CD8-positive, alpha-beta T cell (primary cell): ENCODE measurements at places on chromosomes 12 and 14. TPM values are rescaled to one million over a fixed set of nuclear protein-coding genes. Genes with fewer than 3 reads are reported as not detected.

Gene COX6A1
- 124 TPM for total RNA-seq

Gene SUSD6
- total RNA-seq: 92.2 TPM

DNA sequence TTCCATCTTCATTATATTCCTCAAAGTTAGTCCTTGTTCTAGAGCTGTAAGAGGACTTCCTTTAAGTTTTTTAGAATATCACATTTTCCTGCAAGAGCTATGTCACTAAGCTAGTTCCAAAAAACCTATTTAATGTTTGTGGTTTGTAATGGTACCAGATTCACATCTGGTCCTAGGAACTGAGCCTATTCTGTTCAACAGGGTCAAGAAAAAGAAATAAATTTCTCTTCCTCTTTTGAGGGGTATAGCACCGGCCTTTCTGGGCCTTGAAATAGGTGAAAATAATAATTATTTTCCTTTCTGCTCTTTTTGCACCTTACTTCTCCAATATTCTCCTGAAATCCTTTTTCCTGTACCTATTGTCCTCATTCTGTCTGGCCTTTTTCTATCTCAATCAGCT, 3.6 kb upstream of the STXBP6 start:
- no peak for DNase-seq

DNA sequence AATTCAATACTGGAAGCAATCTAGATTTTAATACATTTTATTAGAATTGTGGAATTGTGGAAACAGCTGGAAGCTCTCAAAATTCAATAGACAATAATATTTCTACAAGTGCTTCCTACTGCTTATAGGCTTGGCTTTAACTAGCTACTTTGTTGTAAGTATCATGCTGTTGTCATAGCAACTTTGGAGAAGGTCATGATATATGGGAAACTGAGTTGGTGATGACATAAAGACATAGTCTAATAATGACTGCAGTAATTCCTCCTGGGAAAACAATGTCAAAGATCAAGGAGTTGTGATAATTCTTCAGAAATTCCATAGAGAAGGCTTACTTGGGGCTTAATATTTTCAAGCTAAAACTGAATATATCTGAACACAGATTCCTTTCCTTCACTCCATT, 266.6 kb downstream of the KIF21A start:
- DNase-seq: no peak

Gene FSCB
- total RNA-seq: not detected

Gene NEUROD4
- not detected for total RNA-seq

GRCh38 chr12:29287622-29288021, 93.3 kb downstream of the ERGIC2 start:
- no peak for DNase-seq

Gene DIO3
- total RNA-seq: not detected

Gene GPX2
- not detected for total RNA-seq

DNA sequence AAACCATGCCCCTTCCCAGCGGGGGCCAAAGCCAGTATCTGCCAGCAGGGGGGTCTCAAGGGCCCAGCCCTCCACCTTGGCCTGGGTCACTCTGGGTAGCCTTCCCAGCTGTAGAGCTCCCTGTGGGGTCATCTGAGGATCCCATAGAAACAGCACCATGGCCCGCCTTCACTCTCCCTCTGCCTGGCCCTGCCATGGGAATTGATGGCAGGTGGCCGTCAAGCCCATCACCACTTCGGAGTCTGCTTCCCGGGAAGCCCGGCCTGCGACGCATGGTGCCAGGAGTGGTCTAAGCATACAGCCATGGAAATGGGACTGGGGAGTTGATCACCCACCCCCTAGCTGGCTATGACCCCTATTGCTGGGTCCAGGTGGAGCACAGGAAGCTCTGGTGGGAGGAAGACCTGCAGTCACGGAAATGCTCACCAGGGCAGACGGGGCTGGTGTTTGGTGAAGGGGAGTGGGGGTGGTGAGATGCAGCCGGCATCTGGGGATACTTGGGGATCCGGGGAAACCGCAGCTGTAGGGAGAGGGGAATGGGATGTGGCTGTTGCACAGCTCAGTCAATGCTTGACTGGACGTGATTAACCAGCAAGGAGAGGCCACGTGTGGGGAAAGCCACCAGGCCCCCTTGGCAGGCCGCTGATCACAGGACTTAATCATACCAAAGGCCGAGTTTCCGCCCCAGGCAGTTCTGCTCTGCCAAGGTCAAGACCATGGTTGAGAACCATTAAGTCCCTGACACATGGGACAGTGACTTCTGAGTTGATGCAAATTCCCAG, 52.2 kb upstream of the DIO3 start:
- DNase-seq: no peak

DNA sequence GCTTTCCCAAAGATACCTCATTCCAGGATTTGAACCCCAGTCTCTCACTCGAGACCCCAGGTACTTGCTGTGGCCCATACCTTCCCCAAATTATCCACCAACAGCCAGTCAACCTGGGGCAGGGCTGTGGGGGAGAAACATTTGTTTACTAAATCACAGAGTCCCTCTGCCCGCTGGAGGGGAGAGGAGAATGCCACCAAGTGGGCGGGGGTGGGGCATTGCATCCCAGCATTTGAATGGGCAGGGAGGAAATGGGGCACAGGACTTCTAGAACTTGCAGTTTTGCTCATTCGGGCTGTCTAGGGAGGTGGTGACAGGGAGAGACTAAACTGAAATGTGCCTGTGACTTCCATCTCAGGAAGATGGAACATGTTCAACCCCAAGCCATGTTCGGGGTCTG, 10.9 kb upstream of the SERPINA9 start:
- DNase-seq: no peak

Gene KLRC4
- total RNA-seq: 14.3 TPM

GRCh38 chr12:15206338-15206737, 14.9 kb downstream of the RERG start:
- no peak for DNase-seq

DNA sequence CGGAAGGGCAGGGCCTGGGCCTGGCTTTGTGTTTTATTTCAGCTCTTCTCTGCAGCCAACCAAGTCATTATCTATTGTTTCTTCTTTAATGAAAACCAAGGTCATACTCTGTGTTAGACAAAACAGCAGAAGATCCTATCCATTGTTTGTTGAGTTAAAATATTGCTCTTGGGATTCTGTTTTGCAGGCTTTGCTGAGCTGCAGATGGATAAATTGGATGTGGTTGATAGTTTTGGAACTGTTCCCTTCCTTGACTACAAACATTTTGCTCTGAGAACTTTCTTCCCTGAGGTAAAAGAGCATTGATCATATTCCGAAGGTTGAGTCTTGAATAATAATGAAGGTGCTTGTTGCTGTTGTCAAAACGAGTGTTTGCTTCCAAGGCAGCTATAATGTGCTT, 106.6 kb downstream of the PLXNC1 start:
- DNase-seq: no peak

DNA sequence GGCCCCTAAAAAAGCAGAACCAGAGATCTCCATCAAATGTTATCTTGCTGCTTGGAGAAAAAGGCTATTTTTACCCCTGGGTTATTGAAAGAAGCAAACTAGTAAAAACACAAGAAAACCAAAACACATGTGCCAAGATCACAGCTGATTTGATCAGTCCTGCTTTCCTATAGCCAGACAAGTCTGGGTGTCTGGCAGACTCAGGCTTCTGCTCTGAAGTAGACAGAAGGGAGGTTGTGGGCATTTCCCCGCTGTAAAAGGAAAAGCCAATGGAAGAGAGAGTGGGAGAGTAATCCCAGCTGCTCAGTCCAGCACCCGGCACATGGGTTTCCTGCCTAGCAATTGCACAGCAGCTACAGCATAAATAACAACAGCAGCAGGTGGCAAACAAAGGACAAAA, 177.9 kb downstream of the PHLDA1 start:
- no peak for DNase-seq

Gene CCDC197
- total RNA-seq: not detected

Gene RFX4
- not detected for total RNA-seq

- DNase-seq: no peak
Observed at GRCh38 chr14:105577314-105577861, 51.0 kb downstream of the TMEM121 start.

DNA sequence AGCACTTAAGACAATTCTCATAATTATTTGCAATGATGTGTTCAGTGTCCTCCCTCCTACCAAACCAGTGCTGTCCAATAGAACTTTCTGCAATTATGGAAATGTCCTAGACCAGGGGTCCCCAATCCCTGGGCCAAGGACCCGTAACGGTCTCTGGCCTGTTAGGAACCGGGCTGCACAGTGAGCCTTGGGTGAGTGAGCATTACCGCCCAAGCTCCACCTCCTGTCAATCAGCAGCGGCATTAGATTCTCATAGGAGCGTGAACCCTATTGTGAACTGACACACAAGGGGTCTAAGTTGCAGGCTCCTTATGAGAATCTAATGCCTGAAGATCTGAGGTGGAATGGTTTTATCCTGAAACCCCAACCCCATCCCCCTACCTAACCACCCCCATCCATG, 3.9 kb downstream of the SVOP start:
- DNase-seq: no peak

DNA sequence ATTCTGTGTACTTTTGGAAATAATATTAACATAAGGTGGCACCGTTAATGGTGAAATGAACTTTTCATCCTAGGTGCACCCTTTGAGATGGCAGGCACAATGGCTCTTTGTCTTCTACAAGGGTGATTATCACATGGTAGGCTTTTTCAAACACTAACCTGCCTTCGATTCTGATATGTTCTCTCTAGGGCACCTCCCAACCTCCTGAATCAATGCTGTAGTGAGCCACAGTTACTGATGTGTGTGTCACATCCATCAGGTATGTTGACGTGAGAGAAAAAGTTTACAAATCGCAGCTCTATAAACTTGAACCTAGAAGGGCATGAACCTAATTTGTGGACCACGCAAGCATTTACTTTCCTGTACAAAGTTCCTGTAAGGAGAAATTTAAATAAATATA, 25.4 kb downstream of the PDE3A start:
- no peak for DNase-seq

DNA sequence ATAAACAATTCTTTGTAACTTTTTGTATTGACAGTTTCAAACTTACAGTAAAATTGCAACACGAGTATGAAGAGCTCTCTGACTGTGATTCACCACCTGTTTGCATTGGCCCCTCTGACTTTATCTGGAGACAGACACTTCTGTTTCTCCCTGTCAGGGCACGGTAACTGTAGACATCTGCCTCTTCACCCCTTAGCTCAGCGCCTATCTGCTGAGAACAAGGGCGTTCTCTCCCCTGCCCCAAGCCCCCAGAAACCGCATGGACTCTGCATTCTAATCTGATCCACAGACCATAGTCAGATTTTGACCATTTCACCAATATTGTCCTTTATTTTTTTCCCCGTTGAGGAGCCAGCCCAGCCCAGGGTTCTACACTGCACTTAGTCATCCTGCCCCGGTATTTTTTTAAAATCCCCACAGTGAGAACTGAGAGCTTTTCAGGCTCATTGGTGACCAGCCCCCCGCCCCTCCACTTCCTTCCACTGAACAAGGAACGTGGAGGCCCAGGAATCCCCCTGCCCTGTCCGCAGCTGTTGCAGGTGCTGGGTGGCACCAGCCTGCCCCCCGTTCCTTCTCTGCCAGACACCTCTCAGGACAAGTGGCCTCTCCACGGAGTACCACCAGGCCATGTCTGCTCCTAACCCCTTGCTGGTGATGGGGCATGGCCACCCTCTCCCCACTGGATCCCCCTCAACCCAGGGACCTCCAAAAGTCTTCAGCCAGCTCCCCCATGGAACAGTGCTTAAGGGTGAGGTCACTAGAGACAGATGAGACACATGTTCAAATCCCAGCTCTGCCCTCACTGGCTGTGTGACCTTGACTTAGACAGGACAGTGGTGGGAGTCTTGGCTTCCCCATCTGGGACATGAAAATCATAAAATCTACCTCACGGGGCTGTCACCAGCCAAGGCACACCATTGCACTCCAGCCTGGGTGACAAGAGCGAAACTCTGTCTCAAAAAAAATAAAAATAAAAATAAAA, 11.2 kb downstream of the RHOF start:
- DNase-seq: no peak

Gene IKZF4
- 2.2 TPM for total RNA-seq

DNA sequence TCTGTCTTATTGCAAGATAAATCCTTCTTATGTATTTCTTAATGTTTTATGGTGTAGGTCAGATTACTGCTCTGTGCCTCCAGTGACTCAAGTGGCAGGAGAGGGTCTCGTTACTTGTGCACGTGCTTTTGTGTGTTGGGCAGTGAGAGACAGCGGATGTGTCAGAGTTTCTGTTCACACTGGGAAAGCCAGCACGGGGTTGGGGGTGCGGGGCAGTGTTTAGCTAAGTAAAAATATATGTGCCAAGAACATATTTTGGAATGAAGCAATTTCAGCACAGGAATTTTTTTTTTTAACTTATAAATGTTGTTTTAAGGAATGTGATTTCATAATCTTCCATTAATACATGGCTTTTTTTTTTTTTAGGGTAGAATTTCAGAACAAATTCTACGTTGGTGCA, 4.5 kb upstream of the DNAH10 start:
- DNase-seq: no peak

GRCh38 chr14:96997269-96997668, 200.1 kb downstream of the VRK1 start:
- DNase-seq: peak; percentile 9

Gene MMP17
- 0.33 TPM for total RNA-seq

DNA sequence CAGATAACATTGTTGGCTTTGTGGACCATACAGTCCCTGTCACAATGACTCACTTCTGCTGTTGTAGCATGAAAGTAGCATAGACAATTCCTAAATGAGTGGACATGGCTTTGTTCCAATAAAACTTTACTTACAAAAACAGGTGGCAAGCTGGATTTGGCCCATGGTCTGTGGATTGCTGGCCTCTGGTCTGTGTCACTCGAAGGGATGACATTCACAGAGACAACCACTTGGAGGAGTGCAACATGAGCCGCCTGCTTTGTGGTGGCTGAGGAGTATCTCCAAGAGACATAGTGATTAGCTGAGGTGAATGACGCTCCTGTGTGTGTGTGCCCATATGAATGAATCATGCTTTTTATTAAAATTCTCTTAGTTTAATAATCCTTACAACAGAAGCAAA, 81.3 kb upstream of the NRXN3 start:
- no peak for DNase-seq

DNA sequence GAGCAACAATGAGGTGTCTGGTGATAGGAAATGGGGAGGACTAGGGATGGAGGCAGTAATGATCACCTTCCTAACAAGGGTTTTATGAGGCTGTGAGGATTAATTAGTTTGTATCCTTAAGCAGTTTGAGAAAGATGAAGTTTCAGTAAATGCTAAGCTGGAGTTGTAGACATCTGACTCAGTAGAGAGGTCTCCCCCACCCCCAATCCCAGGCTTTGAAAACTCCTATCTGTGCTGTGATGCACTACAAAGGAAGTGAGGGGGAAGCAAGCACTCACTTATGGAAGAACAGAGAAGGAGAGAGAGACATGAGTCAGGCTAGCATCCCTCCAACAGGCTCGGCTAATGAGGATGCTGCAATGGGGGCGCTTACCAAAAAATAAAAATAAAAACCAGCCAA, 5.5 kb upstream of the BCL11B start:
- DNase-seq: no peak

GRCh38 chr12:6956021-6956727, 5.0 kb downstream of the PTPN6 start:
- no peak for DNase-seq

DNA sequence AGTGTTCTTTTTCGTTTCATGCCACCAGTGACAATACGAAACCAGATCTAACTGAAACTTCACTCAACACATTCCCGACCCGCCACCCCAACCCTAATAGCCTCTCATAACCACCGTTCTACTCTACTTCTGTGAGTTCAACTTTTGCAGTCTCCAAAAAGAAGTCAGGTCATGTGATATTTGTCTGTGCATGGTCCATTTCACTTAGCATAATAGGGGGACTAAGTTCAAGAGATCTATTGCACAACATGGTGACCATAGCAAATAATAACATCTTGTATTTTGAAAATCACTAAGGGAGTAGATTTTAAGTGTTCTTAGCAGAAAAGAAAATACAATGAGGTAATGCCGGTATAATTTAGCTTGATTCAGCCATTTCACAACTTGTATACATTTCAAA, 376.4 kb downstream of the DIO2 start:
- DNase-seq: no peak

Gene IL31
- total RNA-seq: not detected
